ENCODE measurements at places on chromosomes 2 and 18. TPM values are rescaled to one million over a fixed set of nuclear protein-coding genes. Genes with fewer than 3 reads are reported as not detected.

- no peak for DNase-seq
Measured at GRCh38 chr2:222819722-222820333, 41.0 kb upstream of the ACSL3 start.

GRCh38 chr2:176002688-176003210, 682 bp upstream of the LNPK start:
- no peak for DNase-seq

DNA sequence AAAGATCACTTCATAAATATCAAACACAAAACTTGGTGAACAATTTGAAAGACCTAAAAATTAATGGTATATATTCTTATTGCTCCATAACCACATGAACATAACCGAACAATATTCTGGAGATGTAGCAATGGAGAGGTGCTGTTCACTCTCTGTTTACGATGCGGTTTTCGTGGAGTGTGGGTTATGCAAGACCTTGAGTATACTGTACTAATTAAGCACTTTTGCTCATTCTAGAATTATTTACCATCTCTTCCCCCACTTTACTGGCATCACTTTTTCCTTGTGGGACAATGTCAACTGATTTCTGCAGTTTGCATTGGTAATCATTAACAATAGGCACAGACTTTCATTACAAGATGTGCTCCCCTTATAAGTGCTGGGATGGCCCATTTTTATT, 97.6 kb downstream of the RAPH1 start:
- no peak for DNase-seq

DNA sequence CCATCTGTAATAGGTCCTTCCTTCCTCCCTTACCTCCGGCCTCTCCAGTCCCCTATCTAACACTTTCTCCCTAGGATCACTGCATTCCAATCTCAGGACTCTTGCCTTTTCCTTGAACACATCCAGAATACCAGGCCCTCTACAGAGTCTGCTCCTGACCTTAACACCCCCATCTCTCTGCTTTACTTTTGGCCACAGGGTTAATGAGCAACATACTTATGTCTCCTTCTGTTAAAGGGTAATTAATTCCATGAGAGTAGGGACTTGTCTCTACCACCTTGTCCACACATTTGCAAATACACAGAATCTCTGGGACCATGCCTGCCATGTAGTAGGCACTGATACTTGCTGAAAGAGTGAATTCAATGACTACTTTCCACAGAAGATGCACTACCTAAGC, 94.9 kb downstream of the COBLL1 start:
- no peak for DNase-seq

- DNase-seq = no peak
Measured at GRCh38 chr2:232951181-232951580, 61.9 kb downstream of the NGEF start.

DNA sequence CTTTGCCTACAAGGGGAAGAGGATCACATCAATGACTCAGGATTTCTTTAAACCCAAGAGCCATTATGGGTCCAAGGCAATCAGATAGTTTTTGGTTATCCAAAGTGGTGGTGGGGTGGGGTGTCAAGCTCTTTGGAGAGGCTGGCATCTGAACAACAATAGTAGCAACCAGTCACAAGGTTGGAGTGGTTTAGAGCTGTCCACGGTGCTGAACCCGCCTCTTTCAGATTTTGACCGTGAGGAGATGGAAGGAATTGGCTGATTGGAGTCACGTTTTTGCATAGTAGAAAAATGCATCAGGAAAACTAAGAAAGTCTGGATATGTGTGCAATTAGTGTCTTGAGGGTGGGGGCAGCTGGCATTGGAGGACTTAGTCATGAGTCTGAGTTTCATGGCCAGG, 159.9 kb downstream of the LOXHD1 start:
- no peak for DNase-seq

DNA sequence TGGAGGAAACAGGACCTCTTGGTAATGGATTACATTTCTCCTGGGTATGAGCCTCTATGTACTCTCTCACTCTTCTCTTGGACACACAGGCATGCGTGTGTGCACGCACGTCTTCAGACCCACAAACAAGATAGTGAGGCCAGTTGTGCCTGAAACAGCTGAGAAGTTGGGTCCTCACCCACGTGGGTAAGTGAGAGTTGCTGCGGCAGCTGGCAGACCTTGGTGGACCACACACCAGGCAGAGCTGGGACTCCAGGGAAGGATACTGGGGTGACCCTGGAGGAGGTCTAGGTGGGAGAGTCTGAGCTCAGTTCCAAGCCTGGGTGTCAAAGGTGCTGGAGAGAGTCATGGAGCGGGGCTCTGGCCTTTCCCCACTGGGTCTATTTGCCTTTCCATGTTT, 194.3 kb downstream of the HAUS1 start:
- DNase-seq = no peak

DNA sequence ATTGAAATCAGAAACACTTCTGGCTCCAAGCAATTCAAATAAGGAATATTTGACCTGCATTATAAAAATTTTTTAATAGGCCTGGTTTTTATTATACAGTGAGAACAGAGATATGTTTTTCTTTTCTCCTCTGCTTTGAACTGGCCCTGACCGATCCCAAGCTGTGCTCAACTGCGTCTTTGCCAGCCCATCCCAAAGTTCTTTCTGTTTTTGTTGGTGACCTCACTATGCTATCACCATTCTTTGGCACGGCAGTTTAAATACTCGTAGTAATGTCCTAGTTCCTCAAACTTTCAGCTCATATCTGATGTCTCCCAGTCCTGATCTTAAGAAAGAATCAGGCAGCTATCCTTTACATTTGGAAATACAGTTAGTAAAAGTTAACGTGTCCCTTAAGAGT, 42.3 kb upstream of the NETO1 start:
- no peak for DNase-seq

DNA sequence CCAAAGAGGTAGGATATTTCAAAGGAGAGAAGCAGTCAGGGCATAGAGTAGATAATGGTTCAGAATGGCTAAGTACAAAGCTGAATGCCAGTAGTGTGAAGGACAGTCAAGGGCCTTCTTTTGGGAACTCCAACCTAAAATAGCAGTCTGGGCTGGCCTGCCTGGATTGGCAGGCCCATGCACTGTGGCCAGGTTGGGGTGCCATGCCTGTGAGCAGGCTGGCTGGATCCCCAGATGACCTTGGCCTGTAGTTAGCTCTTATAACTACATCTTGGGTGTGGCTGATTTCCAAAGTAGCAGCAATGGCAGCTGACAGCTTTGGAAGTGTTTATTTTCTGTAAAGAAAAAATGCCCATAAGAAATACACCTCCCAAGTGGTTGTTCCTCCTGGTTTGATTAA, 51.5 kb upstream of the ITGB6 start:
- no peak for DNase-seq

- no peak for DNase-seq
Measured at GRCh38 chr2:111704246-111704645, 179.7 kb downstream of the ANAPC1 start.

- DNase-seq = no peak
Measured at GRCh38 chr2:16198166-16198912, 258.0 kb downstream of the MYCN start.

GRCh38 chr18:37012452-37012851, 183.5 kb downstream of the KIAA1328 start:
- DNase-seq = no peak

DNA sequence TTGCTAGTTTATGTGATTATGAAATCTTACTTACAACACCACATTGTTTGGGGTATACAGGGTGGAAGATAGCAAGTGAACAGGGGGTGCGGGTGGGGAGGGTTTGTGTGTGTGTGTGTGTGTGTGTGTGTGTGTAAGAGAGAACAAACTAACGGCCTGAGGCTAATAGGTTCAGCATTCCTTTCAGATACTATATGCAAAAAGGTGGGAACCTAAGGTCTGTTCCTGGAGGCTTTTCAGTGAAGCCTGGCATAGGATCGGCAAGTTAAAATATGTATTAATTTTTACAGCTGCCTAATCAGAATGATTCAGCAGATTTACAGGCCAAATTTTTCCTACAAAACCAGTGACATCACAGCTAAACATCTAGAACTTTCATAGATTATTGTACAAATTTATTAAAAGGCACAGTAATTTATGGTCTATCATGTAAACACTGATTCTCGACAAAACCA, 7.6 kb upstream of the SPDYA start:
- DNase-seq = no peak

DNA sequence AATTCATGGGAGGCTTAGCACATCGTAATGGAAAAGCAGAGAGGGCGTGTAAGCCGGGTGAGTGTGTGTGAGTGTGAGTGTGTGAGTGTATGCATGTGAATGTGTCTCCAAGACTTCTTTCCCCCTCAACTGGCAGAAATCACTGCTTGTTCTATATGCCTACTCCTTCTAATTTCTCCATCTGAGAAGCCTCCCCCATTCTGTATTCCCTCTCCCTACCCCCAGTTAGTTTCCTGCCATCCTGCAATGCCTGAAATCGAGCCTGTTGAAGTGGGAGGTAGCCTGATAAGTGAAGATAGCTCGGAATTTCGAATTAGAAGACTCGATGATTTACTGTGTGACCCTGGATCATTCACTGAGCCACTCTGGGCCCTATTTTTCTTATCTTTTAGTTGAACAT, 30.0 kb upstream of the YWHAQ start:
- no peak for DNase-seq

DNA sequence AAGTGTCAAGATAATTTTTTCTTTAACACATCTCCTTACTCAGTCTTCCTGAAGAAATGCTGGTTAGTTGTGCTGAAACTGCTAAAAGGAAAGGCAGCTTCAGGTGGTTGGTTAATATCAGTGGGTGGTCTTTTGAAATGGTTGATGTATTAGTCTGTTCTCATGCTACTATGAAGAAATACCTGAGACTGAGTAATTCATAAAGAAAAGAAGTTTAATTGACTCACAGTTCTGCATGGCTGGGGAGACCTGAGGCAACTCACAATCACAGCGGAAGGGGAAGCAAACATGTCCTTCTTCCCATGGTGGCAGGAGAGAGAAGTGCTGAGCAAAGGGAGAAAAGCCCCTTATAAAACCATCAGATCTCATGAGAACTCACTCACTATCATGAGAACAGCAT, 125.9 kb upstream of the CYRIA start:
- DNase-seq = no peak

DNA sequence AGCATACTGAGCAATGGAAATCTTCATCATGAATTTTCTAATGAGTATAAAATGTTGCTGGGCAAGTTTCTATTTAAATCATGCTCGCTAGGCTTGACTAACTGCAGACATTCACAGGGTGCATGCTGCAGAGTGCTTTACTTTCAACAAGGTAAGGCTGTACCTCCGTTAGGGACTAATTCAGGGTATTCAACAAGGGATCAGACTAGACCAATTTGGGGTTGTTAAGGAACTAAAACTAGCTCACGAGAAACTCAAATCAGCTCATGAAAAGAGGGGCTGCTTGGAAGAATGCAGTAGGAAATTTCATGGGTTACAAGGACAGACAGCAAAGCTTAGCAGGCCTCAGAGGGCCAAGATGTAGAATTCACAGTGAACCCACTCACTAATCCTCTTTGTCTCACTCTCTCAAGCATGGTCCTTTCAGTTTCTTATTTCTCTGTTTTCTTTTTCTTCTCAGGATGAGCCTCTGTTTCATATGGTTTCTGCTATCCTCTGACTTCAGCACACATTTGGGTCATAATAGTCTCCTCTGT, 2.2 kb downstream of the MYO3B start:
- no peak for DNase-seq

- DNase-seq = no peak
Measured at GRCh38 chr2:11398750-11399437, 54.5 kb upstream of the ROCK2 start.

DNA sequence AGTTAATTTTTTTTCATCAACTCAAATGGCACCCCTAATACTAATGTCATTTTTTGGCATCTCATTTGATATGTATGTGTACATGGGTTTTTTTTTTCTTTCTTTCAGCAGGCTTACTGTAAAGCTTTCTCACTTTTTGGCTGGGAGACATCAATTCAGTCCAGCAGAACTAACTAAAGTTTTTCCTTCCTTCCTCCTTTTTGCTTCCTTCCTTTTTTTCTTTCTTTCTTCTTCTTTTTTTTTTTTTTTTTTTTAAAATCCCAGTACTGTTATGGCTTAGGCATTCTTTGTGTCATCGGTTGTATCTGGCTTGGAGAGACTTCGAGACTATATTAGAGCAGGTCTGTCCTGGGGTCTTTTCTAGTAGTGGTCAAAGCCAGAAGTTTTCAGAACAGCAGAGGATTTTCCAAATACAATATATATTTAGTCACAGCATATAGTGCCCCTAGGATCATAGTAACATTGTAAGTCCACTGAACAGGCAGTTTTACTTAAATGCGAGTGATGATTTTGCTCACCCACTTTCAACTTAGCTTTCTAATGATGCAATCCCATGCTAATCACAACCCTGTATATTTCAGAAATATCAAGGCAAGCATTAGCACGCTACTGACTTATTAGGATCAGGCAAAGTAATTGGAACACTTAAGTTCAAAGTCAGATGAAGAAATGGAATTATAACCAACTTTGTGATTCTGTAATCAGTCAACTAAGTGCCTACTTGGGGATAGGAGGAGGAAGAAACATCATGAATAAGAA, 4.0 kb downstream of the KLHL29 start:
- no peak for DNase-seq

GRCh38 chr2:229089776-229090175, 181.3 kb downstream of the PID1 start:
- DNase-seq = no peak

GRCh38 chr18:56516789-56517188, 121.6 kb downstream of the TXNL1 start:
- no peak for DNase-seq

DNA sequence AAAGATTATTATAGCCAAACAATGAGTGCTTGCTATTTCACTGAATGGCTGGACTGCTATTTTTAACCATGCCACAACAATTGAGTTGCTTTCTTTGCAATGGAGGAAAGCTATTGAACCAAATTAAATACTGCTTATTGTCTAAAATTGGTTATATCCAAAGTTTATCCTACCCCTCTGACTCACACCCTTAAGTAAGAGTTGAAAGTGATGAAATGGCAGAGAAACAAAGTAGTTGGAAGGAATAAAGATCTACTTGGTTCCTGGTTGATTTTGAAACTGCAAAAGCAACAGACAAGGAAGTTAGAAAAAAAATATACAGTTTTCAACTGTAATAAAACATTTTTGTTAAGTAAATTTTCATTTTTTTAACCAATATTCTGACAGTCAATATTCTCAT, 47.5 kb downstream of the EML4 start:
- no peak for DNase-seq

GRCh38 chr2:135974036-135974435, 11.4 kb downstream of the DARS1 start:
- DNase-seq = no peak

DNA sequence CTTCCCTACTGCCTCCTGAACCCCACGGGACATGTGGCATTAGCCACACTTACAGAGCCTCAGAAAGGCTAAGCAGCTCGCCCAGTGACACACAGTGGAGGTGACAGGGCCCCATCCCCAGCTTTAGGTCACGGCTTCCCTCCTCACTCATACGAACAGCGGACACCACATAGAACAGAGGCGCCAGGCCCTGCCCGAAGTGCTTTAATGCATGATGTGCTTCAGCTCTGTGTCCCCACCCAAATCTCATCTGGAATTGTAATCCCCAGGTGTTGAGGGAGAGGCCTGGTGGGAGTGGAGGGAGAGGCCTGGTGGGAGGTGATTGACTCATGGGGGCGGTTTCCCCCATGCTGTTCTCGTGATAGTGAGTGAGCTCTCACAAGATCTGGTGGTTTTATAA, 135.3 kb downstream of the PTGR3 start:
- DNase-seq = no peak

The FARSB gene
- total RNA-seq = 23.5 TPM

The CDCA7 gene
- 8.8 TPM for total RNA-seq

The ZNF519 gene
- total RNA-seq = 5.7 TPM

The SOX11 gene
- not detected for total RNA-seq

The IL1RL1 gene
- 4.1 TPM for total RNA-seq

The ARL4C gene
- total RNA-seq = 27.1 TPM
